ENCODE measurements at places on chromosomes 2 and 18.

DNA sequence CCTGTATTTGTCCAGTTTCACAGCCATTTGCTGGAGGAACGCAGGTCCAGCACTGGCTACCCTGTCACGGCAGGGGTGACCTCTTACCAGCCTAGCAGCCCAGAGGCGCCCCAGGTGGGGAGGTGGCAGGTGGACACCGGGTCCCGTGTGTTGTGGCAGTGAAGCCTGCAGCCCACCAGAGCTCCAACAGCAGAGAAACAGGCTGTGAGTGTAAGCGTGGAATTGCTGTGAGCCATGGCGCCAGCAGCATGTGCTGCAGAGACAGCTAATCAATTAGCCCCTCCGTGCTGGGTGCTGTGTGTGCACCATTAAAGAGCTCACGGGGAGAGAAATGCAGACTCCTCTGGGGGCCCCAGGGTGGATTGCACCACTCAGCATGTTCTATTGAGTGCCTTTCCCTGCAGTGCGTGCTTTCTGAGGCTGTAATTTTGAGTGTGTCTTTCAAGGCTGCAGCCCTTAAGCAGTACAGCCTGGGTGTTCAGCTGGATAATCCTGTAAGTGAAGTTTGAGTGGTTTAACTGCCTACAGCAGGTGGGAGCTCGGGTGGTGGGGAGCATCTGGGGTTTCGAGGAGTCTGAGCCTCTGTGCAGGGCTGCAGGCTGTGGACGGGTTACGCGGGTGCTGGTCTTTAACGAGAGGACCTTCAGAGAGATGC is 15.9 kb downstream of the RTP5 start:
- DNase-seq: no peak

DNA sequence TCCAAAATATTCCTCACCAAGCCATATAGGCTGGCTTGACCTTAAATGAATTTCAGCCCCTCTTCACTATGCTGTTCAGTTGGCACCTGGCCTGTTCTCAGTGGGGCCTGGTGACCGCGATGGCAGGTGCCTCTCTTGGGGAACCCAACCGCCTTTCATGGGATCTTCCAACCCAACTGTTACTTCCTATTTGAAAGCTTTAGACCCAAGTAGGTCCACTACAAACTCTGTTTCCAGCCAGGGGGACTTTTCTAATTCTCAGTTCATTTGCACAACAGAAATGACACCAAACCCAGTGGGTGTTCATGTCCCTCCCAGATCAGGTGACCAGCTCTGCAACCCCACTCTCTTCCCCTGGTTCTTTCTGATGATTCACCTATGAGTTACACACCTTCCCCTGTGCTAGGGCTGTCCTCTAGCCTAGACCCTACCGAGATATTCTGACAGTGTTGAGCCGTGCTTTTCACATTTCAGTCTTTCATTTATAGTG is 35.6 kb upstream of the NDUFV2 start:
- DNase-seq: no peak

GRCh38 chr18:34540897-34541296 is 169.2 kb upstream of the DTNA start:
- DNase-seq: no peak

DNA sequence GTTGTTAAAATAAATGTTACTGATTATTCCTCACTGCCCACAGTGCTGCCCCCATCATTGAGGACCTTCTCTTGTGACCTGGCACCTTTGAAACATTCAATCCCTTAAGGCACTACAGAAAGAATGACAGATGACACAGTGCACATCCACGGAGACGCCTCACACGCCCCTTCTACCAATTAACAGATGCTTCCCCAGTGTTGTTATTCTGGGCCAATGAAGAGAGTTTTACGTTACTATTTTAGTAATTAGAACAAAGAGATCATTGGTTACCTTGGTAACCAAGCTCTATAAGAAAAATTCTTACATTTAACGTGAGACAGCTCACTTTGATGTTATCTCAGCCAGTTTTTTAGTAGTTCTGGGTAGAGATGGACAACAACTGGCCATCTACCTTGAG is 152.0 kb downstream of the ZNF236 start:
- DNase-seq: no peak

- DNase-seq: no peak
Measured at GRCh38 chr2:235170016-235170415, 218.2 kb downstream of the SH3BP4 start.

DNA sequence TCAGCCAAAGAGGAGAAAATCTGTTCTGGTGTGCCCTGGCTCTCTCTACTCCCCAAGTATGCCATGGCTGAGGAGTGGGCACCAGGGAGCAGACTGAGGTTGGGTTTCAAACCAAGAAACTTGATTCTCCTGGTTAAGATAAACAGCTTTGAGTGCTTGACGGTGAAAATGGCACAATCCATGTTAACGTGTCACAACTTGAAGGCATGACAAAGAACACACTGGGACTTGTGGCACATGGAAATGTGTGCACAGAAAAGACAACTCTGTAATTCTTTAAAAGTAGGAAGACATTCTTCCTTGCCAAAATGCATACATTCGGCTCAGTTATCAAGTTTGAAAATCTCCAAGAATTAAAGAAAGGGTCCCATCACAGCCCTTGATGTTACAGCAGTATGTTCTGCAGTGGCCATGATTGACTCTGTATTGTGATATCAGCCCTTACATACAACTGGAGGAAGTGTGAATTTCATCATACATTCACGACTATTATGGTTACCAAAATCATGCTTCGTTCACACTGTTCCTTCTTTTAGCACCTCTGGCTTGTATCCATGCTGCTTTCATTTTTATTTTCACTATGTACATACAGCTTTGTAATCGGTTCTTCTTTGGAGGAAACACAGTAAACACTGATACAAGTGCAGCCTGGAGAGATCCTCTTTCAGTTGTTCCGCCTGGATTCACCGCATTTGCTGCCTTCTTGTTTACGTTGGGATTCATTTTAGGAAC is 15.6 kb upstream of the ACTG2 start:
- DNase-seq: no peak

- no peak for DNase-seq
Measured at GRCh38 chr2:199716807-199717586, 134.0 kb downstream of the FTCDNL1 start.

DNA sequence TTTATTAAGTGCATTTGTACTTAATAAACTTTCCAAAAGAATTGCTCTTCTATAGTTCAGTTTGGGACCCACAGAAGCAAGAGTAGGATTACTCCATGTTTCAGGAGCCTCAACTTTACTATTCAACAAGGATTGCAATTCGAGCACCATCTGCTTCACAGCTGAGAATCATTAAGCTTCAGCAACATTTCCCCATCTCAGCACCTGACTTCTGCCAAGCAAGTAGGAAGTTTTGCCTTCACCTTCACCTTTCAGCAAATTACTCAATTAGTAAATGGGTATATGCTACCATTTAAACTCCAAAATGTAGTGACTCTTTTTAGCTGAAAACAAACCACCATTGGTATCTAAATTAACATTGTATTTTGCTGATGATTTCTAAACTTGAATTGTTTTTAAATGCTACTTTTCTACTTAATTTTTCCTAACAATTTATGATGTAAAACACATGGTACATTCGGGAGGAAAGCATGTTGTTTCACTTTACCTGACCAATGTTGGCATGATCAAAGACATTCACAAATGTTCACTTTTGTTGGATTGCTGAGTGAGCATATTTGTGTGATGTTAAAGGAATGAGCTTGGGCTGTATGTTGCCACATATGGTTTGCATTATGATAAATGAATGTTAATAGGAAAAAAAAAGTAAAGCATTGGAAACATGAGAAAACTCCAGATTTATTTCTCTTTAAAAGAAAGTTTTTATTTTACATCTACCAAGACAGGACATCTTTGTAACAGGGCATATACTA is 159.2 kb downstream of the GULP1 start:
- DNase-seq: no peak

GRCh38 chr2:96962567-96963203 is 23.7 kb downstream of the FAM178B start:
- peak; percentile 87 for DNase-seq
